ENCODE measurements at places on chromosomes 1 and 21.

DNA sequence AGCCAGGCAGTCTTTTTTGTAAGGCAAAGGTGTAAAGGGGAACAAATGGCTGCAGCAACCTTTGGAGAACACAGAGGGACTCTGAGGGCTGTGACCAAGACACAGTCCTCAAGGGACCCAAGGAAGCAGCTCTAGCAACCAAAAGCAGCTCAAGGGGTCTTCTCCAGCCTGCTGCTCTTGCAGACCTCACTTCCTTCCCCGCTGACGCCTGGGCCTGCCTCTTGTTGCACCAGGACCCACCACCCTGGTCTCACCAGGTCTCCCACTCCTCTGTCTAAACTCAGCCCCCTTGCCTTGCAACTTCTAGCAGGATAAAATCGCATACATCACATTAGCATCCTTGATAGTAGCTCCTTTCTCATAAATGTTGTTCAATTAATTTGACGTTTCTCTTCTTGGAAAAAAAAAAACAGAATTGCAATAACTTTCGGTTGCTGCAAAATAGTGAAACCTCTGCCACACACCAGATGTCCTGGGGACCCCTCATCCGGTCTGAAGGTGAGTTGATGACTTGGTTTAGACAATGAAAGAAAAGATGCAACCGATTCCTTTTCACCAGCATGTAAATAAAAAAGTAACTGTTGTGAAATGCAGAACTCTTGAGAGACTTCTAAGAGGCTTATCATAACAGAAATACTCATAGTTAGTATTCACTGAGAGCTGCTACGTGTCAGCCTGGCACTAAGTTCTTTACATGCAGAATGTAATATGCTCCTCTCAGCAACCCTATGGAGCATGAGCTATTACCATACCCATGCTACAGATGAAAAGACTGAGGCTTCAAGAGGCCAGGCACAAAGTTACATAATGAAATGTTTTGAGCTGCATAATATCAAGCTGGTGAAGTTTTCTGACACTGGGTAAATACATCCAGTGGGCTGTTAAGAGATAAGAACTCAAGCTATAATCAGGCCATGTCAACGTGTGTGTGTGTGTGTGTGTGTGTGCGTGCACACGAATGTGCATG is 58.5 kb downstream of the UMODL1 start:
- DNase-seq, result no peak

DNA sequence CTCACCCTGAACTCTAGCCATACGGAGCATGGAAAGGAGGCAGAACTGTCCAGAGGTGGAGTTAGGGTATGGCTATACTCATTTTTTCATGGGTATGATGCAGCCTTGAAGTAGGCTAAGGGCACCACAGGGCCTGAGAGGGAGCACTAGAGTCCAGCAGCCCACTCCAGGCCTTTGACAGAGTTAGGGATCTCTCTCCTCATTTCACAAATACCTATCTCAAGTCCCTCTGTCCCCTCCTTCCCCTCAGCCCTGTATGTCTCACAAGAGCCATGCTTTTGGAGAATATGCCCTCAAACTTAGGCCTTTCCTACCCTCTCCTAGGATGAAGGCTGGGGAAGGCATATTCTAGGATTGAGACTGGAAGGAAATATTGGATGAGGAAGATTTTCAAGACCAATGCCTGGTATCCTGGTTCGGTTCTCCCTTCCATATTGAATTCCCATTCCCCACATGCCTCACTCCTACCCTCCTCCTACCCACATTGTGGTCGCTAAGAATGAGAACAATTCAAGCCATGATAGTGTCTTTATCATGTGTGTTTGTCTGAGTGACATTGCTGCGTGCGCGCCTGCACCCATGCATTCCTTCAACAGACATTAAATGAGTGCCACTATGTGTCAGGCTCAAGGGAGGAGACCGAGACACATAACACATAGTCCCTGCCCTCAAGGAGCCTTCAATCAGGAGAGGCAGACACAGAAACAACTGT is 2.6 kb upstream of the NECTIN4 start:
- no peak for DNase-seq

DNA sequence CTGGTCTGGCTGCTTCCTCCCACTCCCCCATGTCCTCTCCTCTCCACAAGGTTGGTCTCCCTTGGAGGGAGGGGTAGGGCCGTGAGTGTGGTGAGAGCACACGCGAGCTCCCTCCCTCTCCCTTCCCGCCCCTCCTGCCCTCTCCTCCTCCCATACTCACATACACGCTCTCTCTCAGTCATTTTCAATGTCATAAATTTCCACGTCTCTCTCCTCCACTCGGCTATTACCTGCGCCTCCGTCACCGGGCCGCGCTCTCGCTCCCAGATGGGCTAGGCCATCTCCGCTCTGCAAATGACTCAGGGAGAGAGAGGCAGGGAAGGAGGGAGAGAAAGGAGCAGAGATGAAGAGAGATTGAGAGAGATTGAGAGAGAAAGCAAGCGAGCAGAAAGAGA is 36.7 kb upstream of the DMBX1 start:
- DNase-seq, result peak; percentile 27

- DNase-seq, result no peak
Observed at GRCh38 chr1:161506336-161507223, 1.3 kb downstream of the FCGR2A start.

- DNase-seq, result no peak
Observed at GRCh38 chr1:231714440-231714839, 87.8 kb downstream of the DISC1 start.

- DNase-seq, result no peak
Observed at GRCh38 chr1:31135973-31136600, 70.6 kb upstream of the PUM1 start.

- DNase-seq, result no peak
Observed at GRCh38 chr1:95753382-95754016, 519.5 kb downstream of the RWDD3 start.

- peak; percentile 37 for DNase-seq
Observed at GRCh38 chr1:110765640-110766335, 91.0 kb upstream of the KCNA3 start.

GRCh38 chr1:233328142-233328921 is 808 bp downstream of the MAP3K21 start:
- peak; percentile 67 for DNase-seq

DNA sequence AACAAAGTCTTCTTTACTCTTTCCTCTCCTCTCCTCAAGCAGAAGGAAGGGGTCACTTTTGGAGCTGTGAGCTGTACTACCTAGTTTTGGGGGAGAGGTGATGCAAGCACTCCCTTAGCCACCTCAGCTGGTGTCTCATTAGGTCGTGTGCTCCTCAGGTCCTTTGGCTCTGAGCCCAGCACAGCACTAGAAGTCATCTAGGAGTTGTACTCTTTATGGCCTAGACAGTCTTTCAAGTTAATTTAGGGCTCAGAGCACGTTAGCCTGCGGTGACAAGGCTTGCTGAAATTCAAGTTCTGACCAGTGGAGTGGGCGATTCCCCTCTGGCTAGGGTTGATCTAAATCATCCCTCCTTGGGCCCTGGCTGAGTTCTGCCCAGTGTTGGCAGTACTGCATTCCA is 48.0 kb upstream of the WDR26 start:
- no peak for DNase-seq

All from NCI-H2081 (cell line).